ENCODE measurements at places on chromosomes 5 and 9. TPM values are rescaled to one million over a fixed set of nuclear protein-coding genes. Genes with fewer than 3 reads are reported as not detected.

Gene NUTM2F
- total RNA-seq, result not detected

Gene NTNG2
- total RNA-seq, result 0.96 TPM

Gene CDH9
- total RNA-seq, result not detected

Gene CACNA1B
- under 0.01 TPM for total RNA-seq

Gene POU5F2
- total RNA-seq, result 0.85 TPM

Gene HRCT1
- 0.58 TPM for total RNA-seq

Gene THBS4
- total RNA-seq, result 0.38 TPM

Gene DTWD2
- total RNA-seq, result 5.0 TPM

Gene SH3RF2
- total RNA-seq, result 1.5 TPM

Gene LHX3
- total RNA-seq, result not detected

Gene IL5
- total RNA-seq, result not detected

Gene PCDHAC2
- 0.19 TPM for total RNA-seq

Gene NUTM2G
- total RNA-seq, result not detected

Gene MCC
- 63.3 TPM for total RNA-seq

Gene NPR3
- 102 TPM for total RNA-seq

Gene TAF7
- 90.2 TPM for total RNA-seq

Gene SPATA31A3
- total RNA-seq, result not detected

Gene SLC6A3
- total RNA-seq, result not detected

Gene LCN1
- under 0.01 TPM for total RNA-seq
